ENCODE measurements at places on chromosomes 5 and 9. TPM values are rescaled to one million over a fixed set of nuclear protein-coding genes. Genes with fewer than 3 reads are reported as not detected.

The MLANA gene
- not detected for total RNA-seq

The SLC6A18 gene
- total RNA-seq, result not detected

The COMMD10 gene
- 33.6 TPM for total RNA-seq

The PCDHGA3 gene
- total RNA-seq, result 12.1 TPM

The FBXL7 gene
- 21.6 TPM for total RNA-seq

The ELAVL2 gene
- total RNA-seq, result not detected

The RETREG1 gene
- 202 TPM for total RNA-seq

The ARL10 gene
- total RNA-seq, result 4.4 TPM

The PCDHGA11 gene
- 5.0 TPM for total RNA-seq

The BAAT gene
- not detected for total RNA-seq

The RORB gene
- total RNA-seq, result 7.0 TPM

The CBY3 gene
- not detected for total RNA-seq

The ZNF484 gene
- 4.5 TPM for total RNA-seq

The TSLP gene
- 7.2 TPM for total RNA-seq

The WDR38 gene
- total RNA-seq, result not detected

The FLT4 gene
- total RNA-seq, result 8.0 TPM

The LVRN gene
- total RNA-seq, result 0.59 TPM

The SPINK1 gene
- total RNA-seq, result not detected

The MSMP gene
- total RNA-seq, result not detected

The ECM2 gene
- 5.3 TPM for total RNA-seq

The SHISAL2B gene
- total RNA-seq, result not detected

The SLC34A3 gene
- not detected for total RNA-seq

The CPEB4 gene
- 125 TPM for total RNA-seq

The PCDHAC2 gene
- 0.10 TPM for total RNA-seq

The APBA1 gene
- 1.7 TPM for total RNA-seq

The LRRTM2 gene
- total RNA-seq, result 0.12 TPM

The ZNF782 gene
- 4.4 TPM for total RNA-seq

The GPR150 gene
- total RNA-seq, result not detected

The RMI1 gene
- 6.9 TPM for total RNA-seq

The IFNA6 gene
- total RNA-seq, result not detected

The SEMA5A gene
- 25.3 TPM for total RNA-seq

The IFNA21 gene
- not detected for total RNA-seq

The GDNF gene
- total RNA-seq, result 0.20 TPM

The FCHO2 gene
- total RNA-seq, result 20.1 TPM

The MAP1B gene
- total RNA-seq, result 67.1 TPM

The SPINK4 gene
- total RNA-seq, result not detected

The ADAMTS16 gene
- not detected for total RNA-seq

Data from left ventricle myocardium superior (tissue), 1 donor.